ENCODE measurements at places on chromosomes 7 and 10.

- DNase-seq, result no peak
These were observed 111.8 kb downstream of the SDK1 start for GRCh38 chr7:3412871-3413270.

- no peak for DNase-seq
These were observed 80.3 kb downstream of the FOXL3 start for GRCh38 chr7:370259-370625.

GRCh38 chr7:19508124-19508523 is 200.7 kb downstream of the POLR1F start:
- DNase-seq, result peak; percentile 92

DNA sequence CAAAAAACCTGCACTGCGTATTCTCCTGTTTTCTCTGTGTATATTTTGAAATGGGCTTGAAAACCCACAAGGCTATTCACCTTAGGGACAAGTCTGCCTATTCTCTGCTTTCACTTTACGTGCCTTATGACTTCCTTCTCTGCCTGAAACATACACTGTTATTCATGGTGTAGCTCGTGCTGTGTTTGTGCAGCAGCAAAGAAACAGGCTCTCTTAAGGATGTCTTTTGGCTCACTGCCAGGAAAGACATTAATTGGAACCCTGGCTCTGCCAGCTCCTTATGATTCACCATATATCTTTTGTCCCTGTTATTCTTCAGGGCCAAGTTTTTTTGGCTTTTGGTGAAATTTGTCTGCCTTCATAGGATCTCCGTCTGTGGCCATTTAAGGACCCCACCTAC is 92.4 kb downstream of the TMEM106B start:
- peak; percentile 11 for DNase-seq

GRCh38 chr7:21526007-21526406 is 16.8 kb upstream of the DNAH11 start:
- DNase-seq, result peak; percentile 42
